Right atrium auricular region (tissue), 2 donors: ENCODE measurements at places on chromosomes 2 and 18. TPM values are rescaled to one million over a fixed set of nuclear protein-coding genes. Genes with fewer than 3 reads are reported as not detected.

GRCh38 chr18:79764131-79764530, 33.6 kb upstream of the KCNG2 start:
- no peaks in the 10 kb centered on the region for H3K36me3 ChIP-seq
- no peaks in the 10 kb centered on the region for H3K27me3 ChIP-seq
- H3K4me3 ChIP-seq: no peak overlapping the region
- H3K4me1 ChIP-seq: no peaks in the 10 kb centered on the region
- no peak overlapping the region for H3K27ac ChIP-seq

DNA sequence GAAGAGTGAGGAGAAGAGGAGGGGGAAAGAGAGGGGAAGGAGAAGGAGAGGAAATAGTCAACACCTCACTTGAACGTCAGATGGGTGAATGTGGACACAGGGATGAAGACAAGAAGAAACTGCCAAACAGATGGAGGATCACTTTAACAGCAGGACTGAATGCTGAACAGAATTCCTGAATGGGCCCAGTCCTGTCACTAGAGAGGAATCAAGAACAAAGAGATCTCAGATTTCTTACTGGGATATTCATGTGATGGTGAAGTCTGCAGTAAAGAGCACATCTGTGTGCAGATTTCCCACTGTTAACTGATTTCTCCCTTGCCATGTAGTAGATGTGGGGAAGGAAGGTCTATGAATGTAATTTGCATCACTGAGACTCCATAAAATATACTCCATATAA, 135.4 kb downstream of the L3MBTL4 start:
- no peaks in the 10 kb centered on the region for H3K27me3 ChIP-seq
- no peaks in the 10 kb centered on the region for H3K4me1 ChIP-seq
- no peak overlapping the region for H3K27ac ChIP-seq
- DNase-seq: no peak

DNA sequence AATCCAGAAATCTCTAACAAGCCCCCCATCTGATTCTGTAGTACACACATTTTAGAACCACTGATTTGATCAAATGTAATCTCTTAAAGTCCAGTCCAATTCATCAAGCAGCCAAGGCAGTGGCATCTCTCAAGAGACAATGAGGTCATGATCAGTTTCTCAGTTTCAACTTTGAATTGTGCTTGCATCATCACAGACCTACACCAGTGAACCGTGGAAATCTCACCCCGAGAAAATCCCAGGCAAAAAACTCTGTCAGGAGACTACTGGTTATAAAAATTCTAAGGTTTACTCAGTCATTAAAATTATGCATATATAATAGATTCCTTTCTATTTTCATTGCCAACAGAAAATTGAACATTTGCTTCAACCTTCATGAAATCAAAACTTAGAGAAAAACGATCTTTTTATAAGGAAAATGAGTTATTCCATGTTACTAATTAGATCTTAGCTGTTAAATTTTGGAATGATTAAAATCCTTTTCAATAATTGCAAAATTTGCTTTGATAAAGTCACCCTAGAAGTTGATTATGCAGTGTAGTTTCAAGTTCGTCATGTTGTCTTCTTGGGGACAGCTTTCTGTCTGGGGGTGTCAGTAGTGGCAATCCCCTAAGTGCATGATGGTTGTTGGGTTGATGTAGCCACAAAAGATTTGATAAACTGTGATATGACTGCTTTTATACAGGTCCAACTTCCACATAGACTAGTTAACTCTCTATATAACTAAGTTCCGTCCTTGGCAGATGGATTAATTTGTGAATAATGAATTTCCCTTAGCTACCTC, 235.0 kb downstream of the CAMKMT start:
- H3K36me3 ChIP-seq: no peaks in the 10 kb centered on the region
- H3K4me3 ChIP-seq: no peak overlapping the region
- no peak for DNase-seq
- H3K27ac ChIP-seq: no peak overlapping the region

GRCh38 chr18:12518832-12519531, 111.3 kb downstream of the PRELID3A start:
- H3K36me3 ChIP-seq: no peaks in the 10 kb centered on the region
- no peak for DNase-seq
- no peaks in the 10 kb centered on the region for H3K27me3 ChIP-seq
- H3K27ac ChIP-seq: no peak overlapping the region

GRCh38 chr2:145597809-145598208, 1077.9 kb upstream of the ZEB2 start:
- no peaks in the 10 kb centered on the region for H3K4me1 ChIP-seq
- no peak overlapping the region for H3K27ac ChIP-seq
- H3K36me3 ChIP-seq: no peaks in the 10 kb centered on the region
- no peaks in the 10 kb centered on the region for H3K27me3 ChIP-seq

DNA sequence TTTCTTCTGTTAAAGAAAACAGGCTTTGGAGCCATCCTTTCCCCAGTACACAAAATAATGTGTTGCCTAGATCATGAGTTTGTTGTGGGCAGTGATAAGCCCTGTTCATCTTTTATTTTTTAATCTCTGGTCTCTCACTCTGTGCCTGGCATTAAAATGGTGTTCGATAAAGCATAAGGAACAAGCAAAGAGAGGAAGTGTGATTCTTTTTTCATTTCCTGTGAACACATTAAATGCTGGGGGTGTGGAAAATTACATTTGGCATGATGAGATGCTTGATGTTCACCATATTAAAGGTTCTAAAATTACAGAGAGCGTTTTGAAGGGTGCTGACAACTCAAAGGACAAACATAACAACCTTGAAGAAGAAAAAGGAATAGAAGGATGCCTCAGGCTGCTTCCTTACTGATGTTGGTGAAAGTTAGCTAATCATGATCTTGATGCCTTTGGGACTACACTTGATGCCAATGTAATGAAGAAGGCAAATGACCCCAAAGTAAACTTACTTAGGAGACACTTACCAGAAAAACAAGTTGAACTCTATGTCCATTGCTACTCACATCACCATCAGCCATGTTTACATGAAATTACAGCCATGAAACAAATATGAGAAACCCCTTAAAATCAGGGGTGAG, 33.0 kb downstream of the TMEFF2 start:
- DNase-seq: no peak
- H3K27me3 ChIP-seq: no peaks in the 10 kb centered on the region
- no peaks in the 10 kb centered on the region for H3K4me1 ChIP-seq
- H3K4me3 ChIP-seq: no peak overlapping the region
- H3K27ac ChIP-seq: no peak overlapping the region

DNA sequence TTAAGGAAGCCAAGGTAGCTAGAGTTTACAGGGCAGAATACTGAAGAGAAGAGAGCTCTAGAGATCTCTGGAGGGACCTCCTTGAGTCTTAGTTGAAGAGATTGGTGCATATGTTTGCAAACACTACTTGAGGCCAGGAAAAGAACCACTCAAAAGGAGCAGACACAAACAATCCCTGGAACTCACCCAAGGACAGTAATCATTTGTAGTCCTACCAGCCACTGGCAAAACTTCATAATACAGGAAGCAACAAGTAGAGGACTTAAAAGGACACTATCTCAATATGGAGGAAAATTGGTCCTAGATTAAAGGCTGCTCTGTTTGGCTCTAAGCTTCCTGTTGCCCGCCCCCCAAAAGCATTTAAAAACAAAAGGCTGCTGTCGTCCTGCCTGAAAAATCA, 46.9 kb upstream of the UBXN4 start:
- no peak overlapping the region for H3K4me3 ChIP-seq
- no peak overlapping the region for H3K27ac ChIP-seq
- no peaks in the 10 kb centered on the region for H3K36me3 ChIP-seq
- no peak for DNase-seq
- H3K27me3 ChIP-seq: no peaks in the 10 kb centered on the region
- no peaks in the 10 kb centered on the region for H3K4me1 ChIP-seq

- H3K27me3 ChIP-seq: no peaks in the 10 kb centered on the region
- no peak for DNase-seq
- H3K27ac ChIP-seq: no peak overlapping the region
- H3K4me1 ChIP-seq: no peaks in the 10 kb centered on the region
Observed at GRCh38 chr2:228703152-228703551, 521.7 kb upstream of the SPHKAP start.

DNA sequence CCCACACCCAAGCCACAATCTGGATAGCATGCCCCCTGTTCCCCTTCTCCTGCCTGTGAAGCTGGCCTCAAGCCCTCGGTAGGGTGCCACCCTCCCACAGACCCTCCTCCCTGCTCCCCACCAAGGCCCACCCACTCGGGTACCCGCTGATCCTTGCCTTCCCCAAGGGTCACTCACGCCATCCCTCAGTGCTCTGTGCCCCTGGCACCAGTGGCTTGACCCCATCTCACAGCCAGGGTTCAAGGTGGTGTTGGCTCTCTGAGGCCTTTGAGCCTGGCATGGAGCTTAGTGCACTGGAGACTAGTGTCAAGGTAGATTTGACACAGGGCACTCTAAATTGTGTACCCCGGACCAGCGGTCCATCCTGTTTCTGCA, 11.9 kb downstream of the ADRA2B start:
- H3K27ac ChIP-seq: peak overlapping the region; percentile 68
- H3K36me3 ChIP-seq: no peaks in the 10 kb centered on the region
- DNase-seq: no peak
- no peak overlapping the region for H3K4me3 ChIP-seq
- no peaks in the 10 kb centered on the region for H3K27me3 ChIP-seq
- H3K4me1 ChIP-seq: no peaks in the 10 kb centered on the region

- H3K27me3 ChIP-seq: no peaks in the 10 kb centered on the region
- H3K27ac ChIP-seq: no peak overlapping the region
- H3K4me1 ChIP-seq: no peaks in the 10 kb centered on the region
- no peak overlapping the region for H3K4me3 ChIP-seq
- H3K36me3 ChIP-seq: no peaks in the 10 kb centered on the region
Observed at GRCh38 chr2:174694196-174694878, 69.9 kb downstream of the CHRNA1 start.

GRCh38 chr2:183250472-183250871, 126.2 kb downstream of the NUP35 start:
- no peaks in the 10 kb centered on the region for H3K36me3 ChIP-seq
- H3K27me3 ChIP-seq: no peaks in the 10 kb centered on the region
- no peak overlapping the region for H3K4me3 ChIP-seq
- DNase-seq: no peak
- no peak overlapping the region for H3K27ac ChIP-seq

DNA sequence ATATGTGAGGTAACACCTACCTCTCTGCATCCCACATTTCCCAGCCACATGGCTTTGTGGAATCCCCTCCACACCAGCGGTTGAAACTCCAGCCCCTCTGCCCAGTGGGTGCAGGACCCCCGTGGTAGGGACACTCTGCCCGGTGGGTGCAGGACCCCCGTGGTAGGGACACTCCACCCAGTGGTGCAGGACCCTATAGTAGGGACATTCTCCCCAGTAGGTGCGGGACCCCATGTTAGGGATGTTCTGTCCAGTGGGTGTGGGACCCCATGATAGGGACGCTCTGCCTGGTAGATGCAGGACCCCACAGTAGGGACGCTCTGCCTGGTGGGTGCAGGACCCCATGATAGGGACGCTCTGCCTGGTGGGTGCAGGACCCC, 11.5 kb downstream of the COPS9 start:
- H3K4me3 ChIP-seq: no peak overlapping the region
- DNase-seq: no peak
- H3K27ac ChIP-seq: no peak overlapping the region
- no peaks in the 10 kb centered on the region for H3K4me1 ChIP-seq

DNA sequence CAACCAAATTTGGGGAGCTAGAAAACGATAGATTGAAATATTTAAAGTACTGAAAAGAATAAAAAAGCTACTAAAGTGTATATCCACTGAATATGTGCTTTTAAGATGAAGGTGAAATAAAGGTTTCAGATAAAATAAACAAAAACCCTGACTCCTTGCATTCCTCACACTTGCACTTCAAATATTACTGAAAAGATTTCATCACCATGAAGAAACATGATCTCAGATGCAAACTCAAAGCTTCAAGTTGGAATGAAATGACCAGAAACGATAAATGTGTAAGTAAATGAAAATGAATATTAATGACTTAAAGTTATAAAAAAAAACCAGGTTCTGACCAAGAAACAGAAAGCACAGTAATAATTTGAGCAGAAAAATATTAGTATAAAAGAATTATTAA, 1246.0 kb upstream of the ACVR2A start:
- H3K4me1 ChIP-seq: no peaks in the 10 kb centered on the region
- no peak overlapping the region for H3K4me3 ChIP-seq
- H3K27ac ChIP-seq: no peak overlapping the region
- H3K36me3 ChIP-seq: no peaks in the 10 kb centered on the region

DNA sequence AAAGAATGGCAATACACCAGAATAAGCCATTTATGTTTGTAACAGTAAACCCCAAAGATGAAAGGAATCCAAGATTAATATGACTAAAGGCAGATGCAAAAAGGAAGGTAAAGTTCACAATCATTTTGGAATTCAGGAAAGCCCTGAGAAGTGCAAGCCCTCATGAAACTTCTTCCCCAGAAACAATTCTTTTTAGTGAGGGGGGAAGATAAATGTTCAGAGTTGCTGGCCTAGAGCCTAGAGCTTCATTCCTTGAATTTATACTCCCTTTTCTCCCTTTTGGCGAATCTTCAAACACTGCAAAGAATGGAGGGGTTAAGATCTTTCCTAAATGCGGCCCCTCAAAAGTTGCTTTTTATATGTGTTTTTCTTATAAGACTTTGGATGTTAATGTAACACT, 368.8 kb downstream of the MEIS1 start:
- H3K36me3 ChIP-seq: no peaks in the 10 kb centered on the region
- H3K4me1 ChIP-seq: no peaks in the 10 kb centered on the region
- no peak overlapping the region for H3K4me3 ChIP-seq
- DNase-seq: no peak
- no peaks in the 10 kb centered on the region for H3K27me3 ChIP-seq

GRCh38 chr2:39618736-39619135, 47.0 kb upstream of the TMEM178A start:
- DNase-seq: no peak
- H3K4me1 ChIP-seq: no peaks in the 10 kb centered on the region
- no peak overlapping the region for H3K4me3 ChIP-seq

- no peak for DNase-seq
- H3K4me3 ChIP-seq: no peak overlapping the region
- H3K36me3 ChIP-seq: no peaks in the 10 kb centered on the region
- no peak overlapping the region for H3K27ac ChIP-seq
Observed at GRCh38 chr2:5020116-5020875, 671.9 kb upstream of the SOX11 start.

DNA sequence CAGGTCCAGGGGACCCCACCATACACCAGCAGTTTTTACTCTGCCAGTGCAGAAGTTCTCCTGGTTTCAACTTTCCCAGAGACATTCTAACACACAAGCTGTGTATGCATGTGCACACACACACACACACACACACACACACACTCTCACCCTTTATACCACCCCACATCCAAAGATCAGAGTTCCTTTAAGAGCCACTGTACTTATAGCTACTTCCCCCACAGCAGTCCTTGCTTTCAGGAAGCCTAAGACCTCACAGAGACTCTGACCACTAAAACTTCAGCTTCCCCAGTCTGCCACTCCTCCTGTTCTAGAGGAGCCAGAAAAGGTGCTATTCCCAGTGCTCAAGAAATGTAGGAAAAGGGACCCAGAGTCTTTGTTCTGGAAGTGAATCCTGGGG, 107.8 kb downstream of the ZNF521 start:
- no peaks in the 10 kb centered on the region for H3K36me3 ChIP-seq
- H3K4me3 ChIP-seq: no peak overlapping the region
- no peaks in the 10 kb centered on the region for H3K4me1 ChIP-seq
- no peak for DNase-seq
- no peak overlapping the region for H3K27ac ChIP-seq
- H3K27me3 ChIP-seq: no peaks in the 10 kb centered on the region

KYNU gene
- 0.94 TPM for total RNA-seq

CNDP1 gene
- not detected for total RNA-seq

KIAA2012 gene
- total RNA-seq: not detected

TGFA gene
- 1.7 TPM for total RNA-seq

DYTN gene
- not detected for total RNA-seq

CCDC141 gene
- 28.9 TPM for total RNA-seq

ST6GAL2 gene
- total RNA-seq: 0.59 TPM

CPSF3 gene
- 13.7 TPM for total RNA-seq
